ENCODE measurements at places on chromosomes 2 and 18.

DNA sequence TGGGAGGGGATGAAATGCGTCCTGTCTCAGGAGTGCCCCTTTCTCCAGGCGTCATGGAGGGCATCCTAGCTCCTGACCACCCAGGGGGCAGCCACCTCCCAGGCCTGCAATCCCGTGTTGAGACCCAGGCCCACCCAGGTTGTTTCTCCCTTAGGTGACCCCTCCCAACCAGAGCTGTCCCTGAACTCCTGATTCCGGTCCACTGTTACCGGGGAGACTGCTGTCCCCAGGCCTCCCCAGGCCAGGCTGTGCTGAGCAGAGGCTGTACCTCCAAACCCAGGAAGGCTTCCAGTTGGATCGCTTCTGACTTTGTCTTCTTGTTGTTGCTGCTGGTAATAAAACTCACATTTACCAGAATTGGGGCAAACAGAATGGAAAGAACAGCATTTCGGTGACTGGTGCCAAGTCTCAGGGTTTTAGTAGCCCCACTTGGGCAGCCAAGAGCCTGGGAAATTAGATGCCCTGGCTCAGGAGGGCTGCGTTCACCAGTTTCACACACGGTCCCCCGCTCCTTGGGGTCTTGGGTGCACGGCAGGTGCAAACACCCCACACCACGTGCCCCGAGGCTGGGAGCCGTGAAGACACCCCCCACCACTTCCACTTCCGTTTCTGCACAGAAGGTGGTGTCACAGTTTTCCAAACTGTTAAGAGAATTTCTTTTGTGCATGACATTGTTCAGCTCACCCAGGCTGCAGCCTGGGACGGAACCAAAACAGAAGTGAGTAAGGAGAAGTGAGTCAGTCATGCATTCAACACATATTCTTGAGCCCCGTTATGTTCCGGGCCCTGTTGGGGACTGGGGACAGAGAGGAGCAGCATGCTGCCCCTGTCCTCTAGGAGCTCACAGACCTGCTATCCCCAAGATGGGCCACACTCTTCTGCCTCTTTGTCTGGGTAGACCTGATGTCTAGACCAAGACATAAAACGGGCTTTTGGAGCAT, 29.4 kb downstream of the ITM2C start:
- DNase-seq: no peak

GRCh38 chr2:219174801-219175200, 1.9 kb downstream of the CNPPD1 start:
- DNase-seq: no peak

DNA sequence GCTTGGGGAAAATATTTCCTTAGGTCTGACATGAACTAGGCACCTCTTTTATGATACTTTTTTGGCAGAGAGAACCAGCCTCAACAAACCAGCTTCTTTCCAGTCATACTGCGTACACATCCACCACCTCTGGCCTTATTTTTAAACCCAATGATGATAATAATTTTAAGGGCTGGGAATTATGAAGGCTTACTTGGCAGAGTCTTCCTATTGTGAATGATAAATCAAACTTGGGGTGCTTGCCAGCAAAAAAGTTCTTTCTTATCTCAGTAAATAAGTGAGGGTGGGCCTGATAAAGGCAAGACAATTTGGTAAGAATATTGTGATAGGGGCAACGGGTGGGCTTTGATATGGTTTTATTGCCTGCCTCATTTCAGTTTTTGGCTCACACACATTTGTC, 1230.2 kb upstream of the ZEB2 start:
- no peak for DNase-seq

GRCh38 chr18:68533641-68534040, 181.3 kb downstream of the TMX3 start:
- no peak for DNase-seq

DNA sequence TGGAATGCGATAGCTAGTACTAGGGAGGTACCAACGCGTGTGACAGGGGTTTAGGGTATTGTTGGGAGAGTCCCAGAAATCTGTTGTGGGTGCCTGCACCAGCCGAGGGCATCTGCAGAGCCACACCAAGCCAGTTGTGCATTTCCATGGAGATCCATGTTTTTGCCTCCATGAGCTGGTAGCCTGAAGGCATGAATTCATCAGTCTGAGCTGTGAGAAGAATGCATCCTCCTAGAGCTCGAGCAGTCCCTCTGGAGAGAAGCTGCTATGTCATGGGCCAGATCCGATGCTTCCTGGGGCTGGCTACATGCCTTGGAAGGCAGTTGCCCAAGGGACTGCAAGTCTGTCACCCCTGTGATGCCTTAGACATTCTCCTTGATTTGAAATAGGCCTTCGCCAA, 57.9 kb downstream of the LIPG start:
- DNase-seq: no peak

GRCh38 chr2:45743531-45744396, 92.3 kb downstream of the PRKCE start:
- DNase-seq: no peak

- DNase-seq: no peak
Observed at GRCh38 chr18:75915941-75916623, 488.6 kb upstream of the SMIM21 start.

- no peak for DNase-seq
Observed at GRCh38 chr18:76824145-76824676, 1.9 kb downstream of the ZNF236 start.

DNA sequence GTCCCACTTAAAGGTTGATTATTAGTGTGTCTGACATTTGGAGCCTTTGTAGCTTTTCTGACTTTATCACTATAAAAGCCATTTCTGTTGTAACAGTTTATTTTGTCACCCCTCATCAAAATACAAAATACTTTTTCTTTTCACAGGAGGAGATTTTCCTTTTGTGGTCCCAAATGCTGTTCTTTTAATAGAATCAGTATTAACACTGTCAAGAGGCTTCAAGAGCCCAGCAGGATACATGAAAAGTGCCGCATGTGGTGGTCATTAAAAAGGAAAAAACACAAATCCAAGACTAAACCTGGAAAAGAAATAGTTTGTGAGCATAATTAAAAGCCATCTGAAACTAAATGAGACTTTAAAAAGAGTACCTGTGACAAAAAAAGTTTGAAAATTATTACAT, 515.7 kb downstream of the DCDC2C start:
- no peak for DNase-seq

GRCh38 chr2:86700690-86701089, 19.4 kb upstream of the RMND5A start:
- DNase-seq: no peak

- no peak for DNase-seq
Observed at GRCh38 chr2:5894355-5894754, 202.2 kb downstream of the SOX11 start.

DNA sequence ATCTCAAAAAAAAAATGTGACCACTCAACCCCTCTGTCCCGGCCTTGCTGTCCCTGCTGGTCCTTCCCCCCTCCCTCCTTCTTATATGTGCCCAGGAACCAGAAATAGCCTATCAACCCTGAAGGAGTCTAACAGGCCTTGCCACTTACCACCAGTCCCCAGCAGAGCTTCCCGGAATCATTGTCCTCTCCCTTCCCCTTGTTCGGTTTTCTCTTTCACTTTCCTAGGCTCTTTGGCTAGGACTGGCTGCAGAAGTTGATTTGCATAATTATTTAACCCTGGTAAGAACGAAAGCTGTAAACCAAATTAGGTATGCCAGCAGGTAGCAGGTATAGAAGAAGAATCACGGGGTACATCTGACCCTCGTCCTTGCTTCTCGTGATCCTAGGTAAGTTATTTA, 72.6 kb upstream of the ZNF532 start:
- no peak for DNase-seq

DNA sequence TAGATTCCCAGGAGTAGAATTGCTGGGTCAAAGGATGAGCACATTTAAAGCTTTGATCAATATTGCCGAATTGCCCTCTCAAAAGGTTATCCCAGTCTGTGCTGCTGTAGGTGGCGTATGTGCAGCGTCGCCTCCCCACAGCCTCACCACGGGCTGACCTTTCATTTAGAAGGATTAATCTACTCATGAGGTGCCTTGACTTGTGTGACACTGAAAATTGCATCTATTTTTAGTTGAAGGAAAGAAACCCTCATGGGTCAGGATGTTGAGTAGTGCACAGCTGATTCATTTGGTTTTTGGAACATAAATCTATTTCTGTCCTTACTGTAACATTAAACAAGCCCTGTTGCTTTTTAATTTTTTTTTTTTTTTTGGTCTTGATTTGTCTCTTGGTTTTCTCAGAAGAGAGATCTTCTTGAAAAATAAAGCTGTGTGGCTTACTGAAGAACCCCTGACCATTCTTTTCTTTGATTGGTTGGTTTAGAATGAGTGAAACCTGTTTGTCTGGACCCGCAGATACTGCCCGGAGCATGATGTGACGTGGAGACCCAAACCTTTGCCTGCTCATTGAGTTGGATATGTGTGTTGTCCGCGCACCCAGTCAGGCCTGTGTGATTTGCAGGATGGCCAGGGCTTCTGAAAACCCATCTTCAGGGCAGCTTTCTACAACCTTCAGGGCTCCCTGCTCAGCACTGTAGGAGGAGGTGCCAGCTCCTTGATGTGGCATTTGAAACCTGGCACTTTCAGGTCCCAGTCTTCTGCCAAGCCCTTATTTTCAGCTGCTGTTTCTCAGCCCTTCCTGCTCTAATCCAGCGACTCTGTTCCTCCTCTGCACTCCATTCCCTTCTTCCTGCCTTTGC, 61.0 kb downstream of the LPIN1 start:
- DNase-seq: no peak

DNA sequence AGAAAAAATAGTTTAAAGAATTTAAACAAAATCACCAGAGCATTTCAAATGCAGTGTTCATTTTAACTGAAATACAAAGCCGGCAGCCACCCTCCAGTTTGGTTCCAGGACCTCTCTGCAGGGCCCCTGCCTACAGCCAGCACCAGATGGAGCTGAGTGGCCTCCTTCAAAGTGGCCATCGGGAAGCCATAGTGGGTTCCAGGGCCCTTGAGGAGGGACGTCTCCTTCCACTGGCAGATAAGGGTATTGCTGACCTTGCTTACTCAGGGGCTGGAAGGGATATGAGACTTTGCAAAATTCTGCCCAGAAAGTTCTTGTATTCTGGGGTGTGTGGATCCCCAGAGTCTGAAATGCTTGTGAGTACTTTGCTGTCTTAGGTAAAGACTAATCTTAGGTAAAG, 205.2 kb upstream of the APCDD1 start:
- no peak for DNase-seq

DNA sequence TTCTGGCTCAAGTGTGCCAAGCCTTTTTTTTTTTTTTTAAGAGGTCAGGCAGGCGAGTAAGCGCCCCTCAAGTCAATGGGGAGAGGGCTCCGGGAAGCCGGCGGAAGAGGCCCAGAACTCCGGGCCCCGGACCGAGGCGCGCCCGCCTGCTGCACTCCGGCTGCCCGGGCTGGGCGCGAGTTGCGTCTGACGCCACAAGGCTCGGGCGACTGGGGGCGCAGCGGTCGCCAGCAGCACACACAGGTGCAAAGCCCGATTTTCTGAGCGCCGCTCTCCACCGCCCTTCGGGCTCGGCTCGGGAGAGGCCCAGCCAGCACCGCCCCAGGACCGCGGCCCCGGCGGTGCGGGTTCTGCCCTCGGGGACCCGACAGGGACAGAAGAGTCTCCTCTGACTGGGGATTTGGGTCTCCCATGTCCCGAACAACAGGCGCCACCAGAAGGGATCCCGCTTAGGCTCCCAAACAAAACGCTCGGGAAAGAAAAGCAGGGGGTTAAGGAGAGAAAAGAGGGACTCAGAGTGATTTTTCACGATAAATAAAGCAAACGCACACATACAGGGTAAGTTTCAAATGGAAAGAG, 787 bp downstream of the ERBB4 start:
- DNase-seq: no peak

DNA sequence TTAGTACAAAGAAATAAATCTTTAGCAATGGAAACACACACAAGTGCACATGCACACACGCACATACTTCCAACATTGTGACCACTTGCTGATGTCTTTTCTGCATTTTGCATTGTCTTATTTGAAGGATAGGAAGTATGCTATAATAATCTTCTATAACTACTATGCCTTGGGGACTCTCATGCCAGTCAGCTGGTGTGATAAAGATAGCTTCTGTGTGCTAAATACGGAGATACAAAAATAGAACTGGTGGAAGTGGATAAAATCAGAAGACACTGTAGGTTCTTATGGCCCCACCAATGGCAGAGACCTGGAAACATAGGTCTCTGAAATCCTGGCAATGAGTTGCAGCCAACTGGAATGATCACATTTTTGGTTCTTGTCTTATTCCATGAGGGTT, 31.5 kb upstream of the RASGRP3 start:
- no peak for DNase-seq

GRCh38 chr18:37270038-37270665, 295.4 kb downstream of the CELF4 start:
- peak; percentile 8 for DNase-seq

DNA sequence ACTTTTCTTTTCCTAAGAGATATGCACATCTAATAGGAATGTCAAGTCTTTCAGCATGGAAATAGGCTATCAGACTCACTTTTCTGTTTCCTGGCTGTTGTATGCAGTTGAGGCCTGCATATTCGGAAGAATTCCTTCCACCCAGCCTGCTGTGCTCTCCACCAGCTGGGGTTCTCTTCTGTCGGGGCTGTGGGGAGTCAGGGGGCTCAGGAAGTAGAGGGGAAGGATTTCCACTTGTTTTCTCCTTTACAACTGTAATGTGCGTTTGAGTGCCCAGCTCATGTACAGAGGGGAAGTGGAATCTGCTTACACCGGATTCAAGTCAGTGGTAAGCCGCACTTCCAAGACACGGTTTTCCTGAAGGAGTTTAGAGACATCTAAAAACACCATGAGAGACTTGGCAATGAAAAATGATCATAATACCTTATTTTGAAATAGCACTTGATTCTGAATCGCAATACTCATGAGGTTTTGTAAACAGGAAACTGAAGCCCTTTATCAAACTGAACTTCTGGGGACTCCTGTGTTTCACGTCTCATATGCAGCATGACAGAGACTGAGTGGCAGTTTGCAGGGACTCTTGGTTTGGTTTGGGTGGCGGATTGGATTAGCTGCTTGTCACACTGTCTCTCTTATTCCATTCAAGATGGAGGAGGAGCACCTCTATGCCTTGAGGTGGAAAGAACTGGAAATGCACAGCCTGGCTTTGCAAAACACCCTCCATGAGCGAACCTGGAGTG, 90.4 kb downstream of the MTCL1 start:
- DNase-seq: no peak

- DNase-seq: no peak
Observed at GRCh38 chr2:211724933-211725332, 813.7 kb downstream of the ERBB4 start.

Data from CD4-positive, alpha-beta T cell (primary cell).